ENCODE measurements at places on chromosomes 4 and X.

- no peak for DNase-seq
Observed at GRCh38 chr4:77827343-77827742, 8.2 kb upstream of the CNOT6L start.

DNA sequence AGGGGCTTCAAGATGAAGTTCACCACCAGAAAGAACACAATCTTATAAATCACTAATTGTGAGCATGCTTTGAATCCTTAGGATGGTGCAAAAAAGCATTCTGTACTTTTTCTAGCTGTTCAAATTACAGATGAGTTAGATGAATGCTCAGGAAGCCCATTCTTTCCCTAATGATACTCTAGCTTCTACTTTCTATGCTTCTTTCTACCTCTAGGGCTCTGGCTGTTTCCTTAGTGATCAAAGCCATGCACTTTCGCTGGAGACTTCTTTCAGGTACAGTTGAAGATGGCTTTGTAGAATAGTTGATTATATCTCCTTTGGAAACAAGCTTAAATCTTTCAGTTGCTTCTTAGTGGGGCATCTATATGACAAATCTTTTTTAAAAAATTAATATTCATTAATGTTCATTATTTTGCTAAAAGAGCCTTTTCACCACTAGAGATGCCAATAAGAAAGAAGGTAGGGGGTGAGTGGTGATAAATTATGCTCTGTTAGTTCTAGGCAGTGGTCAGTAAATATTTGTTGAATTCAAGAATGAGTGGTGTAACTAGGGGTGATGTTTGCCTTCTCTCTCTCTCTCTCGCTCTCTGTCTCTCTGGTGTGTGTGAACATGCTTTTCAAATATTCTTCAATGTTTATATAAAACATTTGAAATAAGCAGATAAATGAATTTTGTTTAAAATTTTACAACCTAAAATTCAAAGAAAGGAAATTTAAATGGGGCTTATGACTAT lies 169.4 kb downstream of the GLUD2 start:
- DNase-seq = no peak

DNA sequence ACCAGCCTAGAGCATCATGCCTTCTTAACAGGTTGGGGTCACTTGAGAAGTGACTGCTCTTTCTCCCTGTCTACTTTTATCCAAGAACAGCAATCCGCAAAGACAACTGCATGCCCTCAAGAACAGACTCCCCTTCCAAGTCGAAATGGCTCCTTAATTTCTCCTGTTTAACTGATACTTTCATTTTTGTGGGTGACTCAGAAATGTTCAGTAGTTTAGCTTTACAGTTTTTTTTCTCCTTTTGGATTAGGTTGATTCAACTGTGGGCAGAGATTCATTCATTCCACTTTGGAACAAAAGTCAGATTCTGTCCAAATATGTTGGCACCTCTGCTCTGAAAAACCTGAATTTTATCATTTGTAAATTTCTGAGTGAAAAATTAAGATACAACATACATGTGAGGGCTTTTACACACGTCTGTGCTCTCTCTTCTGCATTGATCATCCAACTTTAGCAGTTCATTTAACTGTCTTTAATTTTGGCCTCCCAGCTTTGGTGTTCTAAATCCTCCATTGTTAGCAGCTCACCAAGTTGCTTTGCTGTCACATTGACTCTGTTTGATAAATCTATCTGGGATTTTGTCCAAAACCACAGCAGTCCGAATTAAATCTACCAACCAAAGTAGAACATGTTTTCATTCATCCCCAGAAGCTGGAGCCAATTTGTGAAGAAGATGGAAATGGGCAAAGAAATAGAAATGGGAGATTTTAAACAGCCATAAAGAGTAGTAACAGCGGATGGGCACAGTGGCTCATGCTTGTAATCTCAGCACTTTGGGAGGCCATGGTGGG lies 50.0 kb downstream of the HOPX start:
- no peak for DNase-seq

- DNase-seq = no peak
Observed at GRCh38 chrX:44291468-44292092, 51.9 kb downstream of the EFHC2 start.

GRCh38 chr4:182828360-182829025 lies 88.7 kb downstream of the DCTD start:
- DNase-seq = no peak

GRCh38 chrX:150198776-150199175 lies 164.3 kb upstream of the MAMLD1 start:
- DNase-seq = no peak
